ENCODE measurements at places on chromosomes 7 and 10.

DNA sequence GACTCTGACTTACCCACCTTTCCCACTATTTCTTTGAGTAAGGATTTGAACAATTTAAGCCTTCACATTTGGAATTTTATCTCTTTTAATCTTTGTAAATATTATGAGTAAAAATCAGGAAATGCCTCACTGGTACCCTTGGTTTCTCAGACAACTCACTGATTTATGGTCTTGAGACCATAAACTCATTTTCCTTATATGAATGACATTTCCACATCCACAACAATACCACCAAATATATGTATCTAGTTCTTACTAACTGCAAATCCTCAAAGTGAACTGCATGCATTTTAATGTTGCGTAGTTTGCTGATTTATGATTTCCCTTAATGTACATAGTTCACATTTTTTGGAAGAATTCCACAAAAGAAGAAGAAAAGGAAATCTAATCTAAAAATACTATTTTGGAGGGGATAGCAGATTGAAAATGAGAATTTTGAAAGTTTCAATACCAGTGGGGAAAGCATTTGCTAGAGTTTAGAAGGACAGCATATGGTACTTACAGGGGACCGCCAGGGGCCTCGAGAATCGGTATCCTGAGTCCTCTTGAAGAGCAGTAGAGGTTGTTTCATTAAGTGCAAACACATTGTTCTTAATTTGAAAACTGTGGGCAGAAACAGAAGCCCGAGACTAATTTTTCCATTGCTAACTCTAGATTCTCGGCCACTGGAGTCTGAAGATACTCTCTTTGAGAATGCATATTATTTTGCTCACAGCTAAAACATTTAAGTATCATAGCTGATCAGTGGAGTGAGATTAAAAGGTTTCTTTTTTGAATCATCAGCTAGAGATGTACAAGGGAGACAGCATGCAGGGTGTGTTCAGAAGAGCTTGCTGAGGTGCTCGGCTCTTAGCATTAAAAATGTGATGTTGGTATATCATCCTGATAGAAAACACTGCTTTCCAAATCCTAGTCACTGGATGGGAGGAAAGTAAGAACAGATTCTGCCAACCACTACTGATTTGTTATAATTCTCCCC is 964.0 kb downstream of the GATA3 start:
- DNase-seq = no peak

DNA sequence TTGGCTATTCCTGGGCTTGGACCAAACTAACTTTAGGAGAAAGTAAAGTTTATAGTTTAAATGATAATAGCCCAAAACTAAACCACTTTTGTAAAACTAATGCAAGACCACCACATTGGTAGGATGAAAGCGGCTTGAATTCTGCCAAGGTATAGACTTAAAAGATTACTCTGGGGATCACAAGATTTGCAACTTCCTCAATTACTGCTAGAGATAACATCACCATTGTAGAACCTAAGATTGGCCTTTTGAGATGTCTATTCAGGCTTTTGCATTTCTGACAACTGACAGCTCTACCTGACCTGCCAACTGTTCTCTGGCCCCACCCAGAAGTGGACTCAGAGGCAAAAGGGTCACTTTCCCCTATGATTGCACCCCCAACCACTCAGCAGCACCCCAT is 162.4 kb downstream of the TNS3 start:
- no peak for DNase-seq

- no peak for DNase-seq
These were observed 5.3 kb downstream of the COL1A2 start for GRCh38 chr7:94400022-94400421.

GRCh38 chr7:38694326-38694725 is 63.2 kb upstream of the AMPH start:
- no peak for DNase-seq

GRCh38 chr7:73769481-73770001 is 529 bp downstream of the CLDN3 start:
- no peak for DNase-seq
